ENCODE measurements at places on chromosomes 16 and 17.

DNA sequence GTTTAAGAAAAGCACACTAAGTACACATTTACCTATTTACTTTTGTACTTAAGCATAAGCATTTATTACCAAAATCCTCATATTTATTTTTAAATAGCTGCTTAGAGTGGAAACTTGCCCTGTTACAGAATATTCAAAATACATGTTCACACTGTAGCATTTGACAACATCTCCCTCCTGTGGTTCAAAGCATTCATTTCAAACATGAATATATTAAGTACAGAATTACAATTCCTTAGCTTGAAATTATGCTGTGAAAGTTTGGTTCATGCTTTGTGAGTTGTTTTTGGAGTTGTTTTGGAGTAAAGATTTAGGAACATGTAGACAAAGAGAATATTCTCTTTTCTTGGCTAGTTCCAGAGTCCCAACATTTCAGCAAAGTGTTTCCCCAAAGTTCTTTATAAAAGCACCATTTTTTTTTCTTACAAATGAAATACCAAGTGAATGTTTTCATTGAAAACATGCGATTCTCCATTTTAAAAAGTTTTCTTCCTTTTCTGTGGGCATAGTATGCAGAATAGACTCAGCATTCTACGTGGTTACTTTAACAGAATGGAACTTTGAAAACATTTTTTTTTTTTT is 33.2 kb downstream of the TUBD1 start:
- DNase-seq = no peak

DNA sequence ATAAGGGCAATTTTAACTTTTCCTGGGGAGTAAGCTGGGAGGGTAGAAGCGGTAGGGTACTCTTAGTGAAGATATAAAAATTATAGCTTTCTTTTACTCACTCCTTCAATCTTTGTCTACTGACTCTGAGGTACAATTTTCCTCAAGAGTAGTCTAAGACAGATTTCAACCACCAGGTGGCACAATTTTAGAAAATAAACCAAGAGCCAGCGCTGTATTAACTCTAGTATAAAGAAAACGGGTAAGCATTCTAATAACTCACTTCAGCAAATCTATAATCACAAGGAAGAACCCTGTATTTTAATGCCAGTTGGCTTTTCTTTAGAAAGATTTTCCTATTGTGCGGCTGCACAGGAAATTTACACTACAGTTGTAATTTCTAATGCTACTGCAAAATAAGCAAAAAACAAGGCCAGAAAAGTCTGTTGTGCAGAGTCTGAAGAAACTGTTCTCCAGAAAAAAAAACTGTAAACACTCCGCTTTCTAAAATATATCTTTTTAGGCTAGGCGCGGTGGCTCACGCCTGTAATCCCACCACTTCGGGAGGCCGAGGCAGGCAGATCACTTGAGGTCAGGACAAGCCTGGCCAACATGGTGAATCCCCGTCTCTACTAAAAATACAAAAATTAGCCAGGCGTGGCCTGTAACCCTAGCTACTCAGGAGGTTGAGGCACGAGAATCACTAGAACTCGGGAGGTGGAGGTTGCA is 1.9 kb downstream of the CMC2 start:
- DNase-seq = no peak

- DNase-seq = no peak
Measured at GRCh38 chr17:66416207-66416940, 114.0 kb downstream of the PRKCA start.

GRCh38 chr16:8293413-8293812 is 296.9 kb downstream of the TMEM114 start:
- DNase-seq = no peak

DNA sequence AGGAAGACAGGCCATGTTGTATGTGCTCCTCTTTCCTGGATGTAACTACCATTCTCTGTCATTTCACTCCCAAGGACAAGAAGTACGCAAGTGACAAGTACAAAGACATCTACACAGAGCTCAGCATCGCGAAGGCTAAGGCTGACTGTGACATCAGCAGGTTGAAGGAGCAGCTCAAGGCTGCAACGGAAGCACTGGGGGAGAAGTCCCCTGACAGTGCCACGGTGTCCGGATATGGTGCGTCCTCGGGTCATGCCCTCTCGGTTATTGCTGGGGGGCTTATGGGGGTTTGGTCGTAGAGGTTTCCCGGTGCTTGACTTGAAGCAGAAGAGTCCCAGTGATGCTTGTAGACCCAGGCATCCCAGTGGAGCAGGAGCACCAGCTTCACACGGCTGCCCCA is 29.0 kb downstream of the PLD6 start:
- no peak for DNase-seq

DNA sequence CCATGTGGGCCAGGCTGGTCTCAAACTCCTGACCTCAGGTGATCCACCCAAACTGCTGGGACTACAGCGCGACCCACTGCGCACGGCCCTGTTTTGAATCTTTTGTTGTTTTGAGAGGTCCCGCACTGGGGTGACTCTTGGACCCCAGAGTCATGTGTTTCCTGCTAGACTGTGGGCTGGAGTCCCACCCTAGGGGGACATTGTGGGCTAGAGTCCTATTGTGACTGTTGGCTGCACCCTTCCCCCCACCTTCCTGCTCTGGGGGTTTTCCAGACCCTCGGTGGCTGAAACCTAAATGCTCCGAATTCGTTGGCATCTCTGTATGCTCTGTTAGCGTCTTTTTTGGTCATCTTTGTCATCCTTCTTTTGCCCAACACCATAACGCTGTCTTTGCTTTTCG is 16.0 kb downstream of the NUPR1 start:
- no peak for DNase-seq

DNA sequence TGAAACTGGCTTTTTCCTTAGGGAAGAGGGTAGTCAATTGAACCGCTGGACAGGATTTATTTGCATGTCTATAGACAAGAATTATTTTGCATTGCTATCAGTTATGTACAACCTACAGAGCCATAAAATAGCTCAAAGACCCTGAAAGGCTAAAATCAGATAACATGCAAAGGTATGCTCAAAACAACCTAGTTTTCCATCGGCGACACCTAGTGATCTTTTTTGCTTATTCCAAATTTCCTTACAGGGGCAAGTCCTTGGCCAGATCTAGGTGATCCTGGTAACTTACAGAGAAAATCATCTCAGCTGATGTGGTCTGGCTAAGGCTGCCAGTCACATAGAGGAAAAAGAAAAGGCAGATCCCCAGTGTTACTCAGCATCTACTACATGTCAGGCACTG is 141.2 kb upstream of the RPL38 start:
- no peak for DNase-seq

GRCh38 chr17:4219241-4219640 is 44.5 kb downstream of the ANKFY1 start:
- no peak for DNase-seq

- no peak for DNase-seq
Measured at GRCh38 chr17:48910370-48910769, 2.2 kb downstream of the UBE2Z start.

DNA sequence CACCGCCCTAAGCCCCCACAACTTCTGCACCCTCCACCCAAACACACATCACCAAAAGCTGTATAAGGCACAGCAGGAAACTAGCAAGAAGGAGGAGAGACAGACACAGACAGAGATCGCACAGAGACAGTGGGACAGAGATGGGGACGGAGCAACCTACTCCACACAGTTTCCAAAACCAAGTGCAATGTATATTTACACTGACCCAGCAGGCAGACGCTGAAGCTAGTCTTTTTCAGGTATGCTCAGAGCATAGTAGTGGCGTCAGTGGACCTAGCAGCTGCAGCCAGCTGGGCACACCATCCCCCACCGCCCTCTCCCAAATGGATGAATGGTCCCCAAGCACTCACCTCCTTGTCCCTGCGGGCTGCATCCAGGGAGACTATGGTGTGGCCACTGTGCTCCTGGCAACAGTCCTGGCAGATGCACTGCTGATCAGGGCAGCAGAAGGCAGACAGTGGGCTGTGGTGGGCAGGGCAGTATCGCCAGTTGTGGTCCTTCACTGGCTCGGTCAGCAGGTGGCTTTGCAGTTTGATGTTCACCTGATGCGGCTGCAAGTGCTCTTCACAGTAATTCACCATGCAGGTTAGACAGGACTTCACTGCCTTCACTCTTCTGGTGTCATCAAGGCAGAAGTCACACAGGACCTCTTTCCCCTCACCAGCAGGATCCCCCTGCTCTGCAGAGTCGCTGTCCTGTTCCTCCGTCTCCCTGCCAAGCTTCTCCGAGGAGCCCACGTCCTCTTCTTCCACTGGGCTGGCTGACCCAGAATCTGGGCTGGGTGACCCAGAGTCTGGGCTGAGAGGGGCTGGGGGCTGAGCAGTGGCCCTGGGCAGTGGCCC is 31.5 kb upstream of the FBXW10B start:
- DNase-seq = no peak

DNA sequence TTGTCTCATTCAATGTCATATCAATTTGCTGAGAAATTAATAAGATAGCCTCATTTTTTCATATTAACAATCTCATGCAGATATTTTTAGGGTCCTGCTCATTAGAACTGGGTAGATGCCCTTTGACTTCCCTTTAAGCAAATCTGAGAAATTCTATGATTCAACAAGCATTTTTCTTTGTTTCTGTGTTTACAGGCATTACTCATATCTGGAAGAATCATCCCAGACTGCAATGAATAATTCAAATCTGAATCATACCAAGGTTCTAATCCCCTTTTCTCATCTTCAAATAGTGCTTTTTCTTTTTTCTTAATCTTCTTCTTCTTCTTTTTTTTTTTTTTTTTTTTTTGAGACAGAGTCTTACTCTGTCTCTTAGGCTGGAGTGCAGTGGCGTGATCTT is 69.2 kb upstream of the KIFC3 start:
- no peak for DNase-seq

- no peak for DNase-seq
Measured at GRCh38 chr16:52462816-52463215, 84.1 kb downstream of the TOX3 start.

DNA sequence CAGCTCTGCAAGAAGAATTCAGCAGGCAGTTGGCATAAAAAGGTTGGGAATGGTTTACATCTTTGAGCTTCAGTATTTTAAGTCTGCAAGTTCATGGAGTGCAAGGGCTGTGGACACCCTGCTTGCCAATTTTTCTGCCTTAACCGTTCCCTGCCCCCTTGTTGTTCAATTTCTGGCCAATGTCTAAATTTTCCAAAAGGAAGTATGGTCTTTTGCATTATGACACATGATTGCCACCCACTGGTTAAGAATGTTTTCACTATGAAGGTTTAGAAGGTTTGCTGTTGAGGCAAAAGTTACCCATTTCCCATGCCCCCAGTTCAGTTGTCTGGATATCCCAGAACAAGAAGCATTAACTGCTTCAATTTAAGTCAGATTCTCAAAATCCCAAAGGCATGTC is 441.9 kb downstream of the CDH13 start:
- no peak for DNase-seq

GRCh38 chr16:53761962-53762703 is 58.2 kb downstream of the FTO start:
- DNase-seq = no peak

DNA sequence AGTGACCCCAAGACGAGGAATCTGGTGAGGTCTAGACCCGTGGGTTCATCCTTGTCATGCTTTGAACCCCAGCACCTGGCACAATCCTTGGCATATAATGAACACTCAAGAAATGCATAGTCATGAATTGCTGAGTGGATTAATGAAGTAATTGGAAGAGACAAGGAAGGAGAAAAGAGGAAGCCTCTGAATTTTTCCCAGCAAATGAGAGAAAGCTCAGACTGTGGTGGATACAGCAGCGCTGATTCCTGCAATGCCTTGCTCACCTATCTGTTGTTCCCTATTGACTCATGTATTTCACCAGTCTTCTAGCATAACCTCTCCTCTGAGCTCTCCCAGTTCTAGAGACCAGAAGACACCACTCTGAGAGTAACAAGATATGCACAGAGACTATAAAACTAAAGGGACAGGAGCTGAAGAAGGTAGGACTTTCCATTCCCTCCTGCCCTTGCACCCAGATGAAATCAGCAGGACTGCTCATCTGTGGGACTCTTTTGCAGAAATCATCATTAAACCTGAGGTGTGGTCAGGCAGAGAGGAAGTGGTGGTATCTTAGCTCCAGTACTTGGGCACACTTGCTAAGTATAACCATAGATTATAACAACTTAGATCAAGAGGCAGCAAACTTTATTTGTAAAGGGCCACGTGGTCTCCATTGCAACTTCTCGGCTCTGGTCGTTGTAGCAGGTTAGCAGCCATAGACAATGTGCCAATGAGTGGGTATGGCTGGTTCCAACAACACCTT is 102.8 kb downstream of the MAF start:
- DNase-seq = no peak

- DNase-seq = no peak
Measured at GRCh38 chr17:10088444-10088843, 110.0 kb downstream of the GAS7 start.

DNA sequence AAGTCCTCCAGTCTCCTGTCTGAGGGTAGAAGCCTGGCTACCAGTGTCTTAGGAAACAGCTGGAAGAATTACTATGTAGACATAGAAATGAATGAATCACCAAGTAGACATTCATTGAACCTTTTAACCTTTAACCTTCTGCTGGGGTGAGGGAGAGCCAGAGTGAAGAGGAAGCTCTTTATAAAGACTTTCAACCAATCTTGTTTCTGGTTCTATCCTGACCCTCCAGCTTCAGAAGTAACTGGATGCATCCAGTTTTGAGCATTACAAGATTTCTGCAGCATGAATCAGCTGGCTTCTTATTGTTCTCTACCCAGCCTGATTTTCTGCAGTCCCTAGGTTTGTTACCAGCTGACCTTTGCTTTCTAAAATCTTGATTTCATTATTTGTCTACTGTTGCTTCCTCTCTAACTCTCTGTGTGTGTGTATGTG is 8.5 kb downstream of the TEKT1 start:
- no peak for DNase-seq

DNA sequence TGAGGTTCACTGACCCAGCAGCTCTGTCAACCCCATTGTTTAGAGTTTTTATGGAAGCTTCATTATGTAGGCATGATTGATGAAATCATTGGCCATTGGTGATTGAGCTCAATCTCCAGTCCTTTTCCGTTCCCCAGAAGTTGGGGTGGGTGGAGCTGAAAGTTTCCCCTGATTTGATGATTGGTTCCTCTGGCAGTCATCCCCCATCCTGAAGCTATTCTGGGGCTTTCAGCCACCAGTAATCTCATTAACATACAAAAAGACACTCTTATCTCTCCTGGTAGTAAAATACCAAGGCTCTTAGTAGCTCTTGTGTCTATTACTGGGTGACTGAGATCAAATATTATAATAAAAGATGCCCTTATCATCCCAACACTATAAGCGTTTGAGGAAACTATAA is 67.1 kb downstream of the TANC2 start:
- no peak for DNase-seq

DNA sequence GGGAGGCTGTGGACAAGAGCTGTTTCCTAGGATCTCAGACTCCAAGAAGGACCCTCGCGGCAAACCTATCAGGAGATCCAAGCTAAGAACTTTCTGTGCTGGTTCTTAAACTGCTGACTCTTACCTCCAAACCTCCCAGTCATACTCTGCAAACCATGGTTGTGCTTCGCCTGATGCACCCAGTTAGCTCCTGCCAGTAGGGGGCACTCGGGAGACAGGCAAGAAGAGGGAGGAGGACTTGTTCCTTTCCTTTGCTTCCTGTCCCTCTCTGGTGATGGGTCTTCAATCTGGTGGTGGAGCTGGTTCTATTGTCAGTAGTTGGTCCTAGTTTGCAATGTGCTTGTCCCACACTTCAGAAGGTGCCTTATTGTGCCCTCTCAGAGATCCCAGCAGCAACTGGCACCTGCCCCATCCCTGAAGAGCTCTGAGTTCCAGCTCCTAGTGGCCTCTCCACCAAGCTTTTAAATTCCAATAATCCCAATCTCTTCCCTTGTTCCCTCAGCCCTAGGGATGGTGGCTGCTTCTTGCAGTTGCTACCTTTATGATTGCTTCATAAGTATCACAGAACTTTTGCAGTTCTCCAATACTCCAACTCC is 113.5 kb upstream of the RPL38 start:
- no peak for DNase-seq

- no peak for DNase-seq
Measured at GRCh38 chr16:79213214-79213613, 387.3 kb downstream of the MAF start.

- DNase-seq = no peak
Measured at GRCh38 chr16:87047221-87048037, 269.8 kb downstream of the C16orf95 start.
